ENCODE measurements at places on chromosomes 6 and 20.

DNA sequence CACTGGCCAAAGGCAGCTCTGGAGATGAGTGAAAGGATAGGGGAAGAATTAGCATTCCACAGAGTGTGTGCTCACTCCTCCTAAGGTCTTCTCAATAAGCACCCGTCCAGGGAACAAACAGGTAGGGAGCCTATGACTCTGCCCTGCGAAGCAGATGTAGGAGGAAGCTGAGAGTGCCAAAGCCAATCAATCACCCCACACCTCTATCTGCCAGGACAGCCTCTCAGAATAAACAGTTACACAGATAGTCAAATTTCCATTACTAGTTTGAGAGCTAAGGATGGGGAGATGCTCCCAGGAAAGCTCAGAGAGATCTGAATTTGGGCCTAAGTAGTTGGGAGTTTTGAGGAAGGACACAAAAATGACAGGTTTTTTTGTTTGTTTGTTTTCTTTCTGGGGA is 40.5 kb upstream of the SLA2 start:
- no peak for DNase-seq

DNA sequence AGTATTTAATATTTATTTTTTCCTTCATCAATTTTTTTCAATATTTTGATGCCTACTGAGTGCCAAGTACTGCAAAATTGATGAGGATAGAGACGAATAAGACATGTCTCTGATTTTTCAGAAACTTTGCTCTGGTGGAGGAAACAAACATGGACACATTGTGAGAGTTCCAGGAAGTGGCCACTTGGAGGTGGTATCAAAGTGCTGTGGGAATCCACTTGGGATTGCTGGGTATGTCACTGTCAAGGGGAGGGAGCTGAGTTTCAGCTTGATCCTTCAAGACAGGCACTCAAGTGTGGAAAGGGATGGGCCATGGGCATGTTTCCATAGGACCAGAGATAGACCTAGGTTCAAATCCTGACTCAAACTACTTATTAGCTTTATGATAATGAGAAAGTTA is 24.5 kb upstream of the ABCC10 start:
- DNase-seq: peak; percentile 38

DNA sequence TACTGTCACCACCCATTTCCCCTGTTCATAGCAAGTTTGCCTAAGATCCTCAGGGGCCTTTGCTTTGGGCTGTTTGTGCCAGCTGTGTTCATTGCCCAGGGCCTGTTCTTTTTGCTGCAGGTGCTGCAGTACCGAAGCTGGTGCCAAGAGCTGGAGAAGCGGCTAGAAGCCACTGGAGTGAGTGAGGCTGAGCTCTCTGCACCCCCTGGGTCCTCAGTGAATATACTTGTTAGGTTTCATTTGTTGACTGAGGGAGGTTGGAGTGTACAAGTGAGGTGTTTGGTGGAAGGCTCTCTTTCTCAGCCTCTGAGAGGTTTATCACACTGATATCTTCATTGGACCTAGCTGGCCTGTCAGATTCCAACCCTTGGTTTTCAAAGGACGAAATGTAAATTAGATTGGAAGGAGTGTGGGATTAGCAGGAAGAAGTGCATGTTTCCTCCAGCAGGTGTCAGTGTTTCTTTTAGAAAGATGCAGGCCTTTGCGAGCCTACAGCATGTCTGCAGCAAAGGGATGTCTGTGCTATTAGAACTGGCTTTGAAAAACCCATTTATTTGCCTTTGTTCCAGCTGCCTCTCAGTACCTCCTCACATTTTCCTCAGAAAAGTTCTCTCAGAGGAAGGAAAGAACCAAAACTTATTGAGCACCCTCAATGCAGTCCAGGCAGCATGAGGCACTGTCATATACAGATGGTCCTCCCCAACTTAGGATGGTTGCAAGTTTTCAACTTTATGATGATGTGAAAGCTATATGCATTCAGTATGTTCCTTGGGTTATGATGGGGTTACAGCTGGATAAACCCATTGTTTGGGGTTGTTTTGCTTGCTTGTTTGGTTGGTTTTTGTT is 8.3 kb downstream of the CEP250 start:
- peak; percentile 95 for DNase-seq

DNA sequence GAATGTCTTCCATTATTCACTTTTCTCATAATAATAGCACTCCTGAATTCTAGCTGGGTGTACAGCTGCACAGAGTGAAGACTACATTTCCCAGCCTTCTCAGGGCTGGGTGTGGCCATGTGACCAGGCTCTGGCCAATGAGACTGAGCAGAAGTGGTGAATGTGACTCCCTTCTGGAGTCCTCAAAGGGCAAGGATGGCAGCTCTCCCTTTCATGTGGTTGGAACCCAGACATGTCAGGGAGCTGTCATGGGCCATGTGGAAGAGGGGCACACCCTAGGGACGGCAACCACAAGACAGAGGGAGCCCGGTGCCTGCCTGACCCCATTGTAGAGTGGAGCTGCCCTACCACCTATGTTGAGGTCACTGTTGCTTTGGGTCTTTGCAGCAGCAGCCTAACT is 312.8 kb upstream of the SULF2 start:
- no peak for DNase-seq

- DNase-seq: no peak
Observed at GRCh38 chr20:50445354-50446151, 64.6 kb upstream of the PTPN1 start.

DNA sequence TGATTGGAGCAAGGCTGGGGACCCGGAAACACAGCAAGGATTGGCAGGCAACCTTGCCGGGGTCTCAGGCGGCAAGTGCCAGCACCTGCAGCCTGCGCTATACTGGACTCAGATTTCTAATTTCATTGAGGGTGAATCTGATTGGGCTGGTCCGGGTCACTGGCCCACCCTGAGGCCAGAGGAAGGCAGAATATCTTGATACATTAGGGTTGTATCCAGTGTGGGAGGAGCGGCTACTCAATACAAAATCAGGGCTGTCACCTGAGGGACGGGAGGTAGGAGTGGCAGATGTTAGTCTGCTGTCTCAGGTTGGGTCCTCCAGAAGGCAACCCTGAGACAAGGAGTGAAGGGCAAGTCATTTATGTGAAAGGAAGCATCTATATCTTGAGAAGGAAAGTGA is 40.7 kb downstream of the BFSP1 start:
- no peak for DNase-seq

DNA sequence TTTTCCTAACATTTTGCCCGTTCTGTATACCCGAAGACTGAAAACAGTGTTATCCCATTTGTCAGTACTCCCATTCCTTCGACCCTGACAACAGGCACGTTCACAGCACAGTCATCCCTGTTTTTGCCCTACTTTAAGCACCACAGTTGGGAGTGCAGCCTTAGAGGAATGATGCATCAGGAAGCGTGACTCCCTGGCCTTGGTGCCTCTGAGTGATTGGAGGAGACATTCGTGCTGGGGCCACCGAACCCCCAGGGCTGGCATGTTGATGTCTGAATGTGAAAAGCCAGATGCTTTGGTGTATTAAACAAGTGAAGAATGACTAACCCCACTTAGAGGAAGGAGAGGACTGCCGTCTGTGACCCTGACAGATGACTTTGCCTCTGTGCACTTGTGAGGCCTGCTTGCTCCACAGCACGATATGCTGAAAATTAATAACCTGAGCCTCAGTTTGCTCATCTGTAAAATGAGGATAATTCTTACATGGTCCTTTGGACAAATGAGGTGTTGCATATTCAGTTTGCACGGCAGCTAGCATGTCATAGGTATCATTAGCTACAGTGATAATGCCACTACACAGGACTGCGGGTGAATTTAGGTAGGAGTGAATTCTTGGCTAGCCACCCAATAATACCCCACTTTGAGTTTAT is 36.0 kb downstream of the STK35 start:
- DNase-seq: no peak
